ENCODE measurements at places on chromosomes 11 and 22.

GRCh38 chr22:43995057-43995685, 28.9 kb upstream of the PARVB start:
- no peaks in the 10 kb centered on the region for H3K36me3 ChIP-seq
- peak overlapping the region; percentile 75 for H3K4me3 ChIP-seq
- no peak overlapping the region for H3K27ac ChIP-seq
- H3K27me3 ChIP-seq, result no peaks in the 10 kb centered on the region
- DNase-seq, result no peak

DNA sequence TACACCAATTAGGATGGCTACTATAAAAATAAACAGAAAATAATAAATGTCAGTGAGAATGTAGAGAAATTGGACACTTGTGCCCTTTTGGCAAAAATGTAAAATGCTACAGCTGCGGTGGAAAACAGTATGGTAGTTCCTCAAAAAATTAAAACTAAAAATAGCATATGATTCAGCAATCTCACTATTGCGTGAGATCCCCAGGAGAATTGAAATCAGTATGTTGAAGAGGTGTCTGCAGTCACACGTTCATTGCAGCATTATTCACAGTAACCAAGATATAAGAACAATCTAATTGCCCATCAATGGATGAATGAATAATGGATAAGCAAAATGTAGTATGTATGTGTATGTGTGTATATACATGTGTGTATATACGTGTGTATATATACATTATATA, 6.8 kb downstream of the OR52N2 start:
- H3K4me1 ChIP-seq, result no peaks in the 10 kb centered on the region
- DNase-seq, result no peak
- H3K4me3 ChIP-seq, result no peak overlapping the region
- no peaks in the 10 kb centered on the region for H3K27me3 ChIP-seq
- H3K36me3 ChIP-seq, result no peaks in the 10 kb centered on the region
- H3K27ac ChIP-seq, result no peak overlapping the region

DNA sequence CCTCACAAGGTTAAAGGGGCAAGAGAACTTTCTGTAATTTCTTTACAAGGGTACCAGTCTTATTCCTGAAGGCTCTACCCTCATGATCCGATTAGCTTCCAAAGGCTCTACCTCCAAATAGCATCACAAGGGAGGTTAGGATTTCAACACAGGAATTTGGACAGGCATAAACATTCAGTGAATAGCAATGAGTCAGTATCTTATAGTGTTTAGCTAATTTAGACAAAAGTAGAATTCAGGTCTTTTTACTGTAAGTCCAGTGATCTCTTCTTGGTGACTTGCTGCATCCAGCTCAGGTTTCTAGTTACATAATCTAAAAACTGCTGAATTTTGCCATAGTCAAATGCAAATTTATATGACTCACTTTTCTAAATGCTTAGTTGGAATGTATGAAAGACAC, 1995.6 kb upstream of the RAG2 start:
- H3K36me3 ChIP-seq, result no peaks in the 10 kb centered on the region
- no peak for DNase-seq
- no peaks in the 10 kb centered on the region for H3K4me1 ChIP-seq
- no peaks in the 10 kb centered on the region for H3K27me3 ChIP-seq
- H3K4me3 ChIP-seq, result no peak overlapping the region
- H3K27ac ChIP-seq, result no peak overlapping the region

- DNase-seq, result peak; percentile 43
- peaks cover 21% of the 10 kb centered on the region for H3K4me1 ChIP-seq
- H3K27me3 ChIP-seq, result no peaks in the 10 kb centered on the region
- no peak overlapping the region for H3K27ac ChIP-seq
- no peaks in the 10 kb centered on the region for H3K36me3 ChIP-seq
Measured at GRCh38 chr11:126102436-126102981, 39.8 kb upstream of the CDON start.

- peak; percentile 47 for DNase-seq
- H3K4me1 ChIP-seq, result peaks cover 9% of the 10 kb centered on the region
- no peak overlapping the region for H3K27ac ChIP-seq
- H3K36me3 ChIP-seq, result no peaks in the 10 kb centered on the region
- H3K27me3 ChIP-seq, result no peaks in the 10 kb centered on the region
Measured at GRCh38 chr11:112113539-112114457, 27.1 kb downstream of the SDHD start.

- no peak overlapping the region for H3K4me3 ChIP-seq
- H3K27me3 ChIP-seq, result peaks cover 10% of the 10 kb centered on the region
- no peak for DNase-seq
- H3K36me3 ChIP-seq, result no peaks in the 10 kb centered on the region
- no peak overlapping the region for H3K27ac ChIP-seq
Measured at GRCh38 chr11:17590463-17590862, 43.4 kb downstream of the OTOG start.

GRCh38 chr11:2570841-2571597, 126.2 kb downstream of the KCNQ1 start:
- no peak overlapping the region for H3K4me3 ChIP-seq
- no peak overlapping the region for H3K27ac ChIP-seq
- no peaks in the 10 kb centered on the region for H3K36me3 ChIP-seq

DNA sequence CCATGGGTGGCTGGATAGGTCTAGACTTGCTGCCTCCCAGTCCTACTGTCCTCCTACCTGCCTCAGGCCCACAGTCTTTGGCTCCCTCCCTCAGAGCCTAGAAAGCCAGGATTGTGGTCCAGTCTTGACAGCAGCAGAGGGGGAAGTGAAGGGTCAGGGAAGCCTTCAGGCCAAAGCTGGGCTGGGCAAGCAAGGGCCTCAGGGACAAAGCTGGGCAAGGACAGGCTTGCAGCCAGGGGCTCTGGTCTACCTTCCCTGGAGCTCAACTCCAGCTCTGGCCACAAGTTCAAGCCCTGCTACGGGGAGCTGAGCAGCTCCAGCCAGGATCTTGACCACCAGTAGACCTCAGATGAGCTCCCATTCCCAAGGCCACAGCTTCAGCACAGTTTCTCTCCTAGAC, 14.9 kb downstream of the LMO1 start:
- H3K27me3 ChIP-seq, result no peaks in the 10 kb centered on the region
- H3K36me3 ChIP-seq, result no peaks in the 10 kb centered on the region
- H3K27ac ChIP-seq, result no peak overlapping the region
- no peak for DNase-seq
- H3K4me1 ChIP-seq, result no peaks in the 10 kb centered on the region
- no peak overlapping the region for H3K4me3 ChIP-seq

DNA sequence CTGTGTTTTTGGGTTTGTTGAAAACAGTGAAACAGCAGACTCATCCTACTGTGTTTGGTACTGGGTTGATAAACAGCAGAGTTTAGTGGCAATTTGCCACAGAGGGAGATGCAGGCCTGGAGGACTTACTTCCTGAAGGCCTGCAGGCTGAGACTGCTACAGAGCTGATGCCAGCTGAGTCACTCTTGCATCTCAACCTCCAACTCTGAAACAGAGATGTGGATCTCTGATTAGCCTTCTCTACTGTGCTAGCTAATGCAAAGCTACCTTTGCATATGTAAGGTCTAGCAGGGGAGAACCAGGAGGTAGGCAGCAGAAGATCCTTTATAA, 14.3 kb downstream of the ATP5MG start:
- no peaks in the 10 kb centered on the region for H3K27me3 ChIP-seq
- H3K4me3 ChIP-seq, result no peak overlapping the region
- H3K27ac ChIP-seq, result no peak overlapping the region
- DNase-seq, result no peak
- no peaks in the 10 kb centered on the region for H3K4me1 ChIP-seq

All from MM.1S (cell line).